ENCODE measurements at places on chromosomes 6 and 20.

GRCh38 chr6:133833949-133834359 is 55.0 kb upstream of the TCF21 start:
- DNase-seq = no peak

DNA sequence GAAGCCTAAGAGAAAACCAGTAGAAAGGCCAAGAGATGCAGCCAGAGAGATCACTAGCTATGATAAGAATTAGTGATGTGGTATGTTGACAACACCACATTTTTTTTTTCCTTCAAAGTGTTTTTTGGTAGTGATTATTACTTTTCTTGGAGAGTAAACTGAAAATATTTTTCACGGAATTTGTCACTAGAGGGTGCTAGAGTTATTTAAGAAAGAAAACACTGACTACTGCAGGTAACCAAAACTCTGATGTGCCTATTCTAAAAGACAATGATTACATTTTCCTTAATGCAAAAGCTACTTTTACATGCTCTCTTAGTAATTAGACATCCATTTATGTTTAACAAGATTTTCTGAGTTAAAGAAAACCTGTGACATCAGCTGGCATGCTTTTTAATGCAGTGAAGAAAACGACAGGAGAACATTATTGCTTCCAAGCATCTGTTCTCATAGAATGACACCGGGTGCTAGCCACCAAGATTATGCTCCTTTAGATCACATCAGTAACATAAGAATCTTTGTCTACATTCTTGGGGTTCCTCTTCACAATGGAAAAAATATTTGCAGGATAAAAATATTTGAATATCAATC is 28.8 kb downstream of the RWDD2A start:
- DNase-seq = peak; percentile 21

- DNase-seq = peak; percentile 84
Observed at GRCh38 chr20:49534255-49534712, 33.7 kb downstream of the PTGIS start.

- peak; percentile 68 for DNase-seq
Observed at GRCh38 chr6:138161338-138162110, at the start of gene ARFGEF3. TSS of gene ARFGEF3 (plus strand) at chr6:138161939. CDS start at chr6:138162087, 148 bp downstream.

- no peak for DNase-seq
Observed at GRCh38 chr6:34096814-34097213, 49.1 kb downstream of the GRM4 start.

DNA sequence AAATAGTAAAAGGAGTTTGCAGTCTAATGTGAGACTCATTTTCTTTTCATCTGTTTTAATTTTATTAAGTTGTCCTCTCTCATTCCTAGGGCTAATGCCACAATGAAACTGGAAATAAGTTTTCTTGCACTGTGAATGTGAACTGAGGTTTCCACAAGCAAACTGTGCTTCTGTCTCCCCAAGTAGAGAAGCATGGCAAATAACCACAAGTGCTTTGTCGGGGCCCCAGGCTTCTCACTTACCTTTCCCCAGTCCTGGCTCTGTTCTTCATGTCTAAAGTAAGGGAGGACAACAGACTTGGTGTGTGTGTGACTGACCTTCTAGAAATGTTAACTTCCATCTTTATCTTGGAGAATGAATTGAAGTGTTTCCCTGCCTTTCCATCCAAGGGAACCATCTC is 80.8 kb downstream of the CBFA2T2 start:
- no peak for DNase-seq

DNA sequence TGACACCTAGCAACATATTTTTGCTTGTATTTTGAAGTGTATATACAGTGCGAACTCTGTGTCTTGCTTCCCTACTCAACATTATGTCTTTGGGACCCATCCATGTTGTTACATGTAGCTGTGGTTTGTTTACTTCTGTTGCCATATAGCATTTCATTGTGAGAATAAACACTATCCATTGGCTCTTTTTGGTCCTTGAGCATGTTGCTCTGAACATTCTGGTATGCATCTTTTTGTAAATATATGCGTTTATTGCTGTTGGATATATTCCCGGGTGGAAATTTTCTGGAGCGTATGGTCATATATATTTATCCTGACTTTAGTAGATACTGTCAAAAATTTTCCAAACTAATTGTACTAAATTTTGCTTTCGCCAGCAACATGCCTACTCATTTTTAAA is 222.5 kb upstream of the SPTLC3 start:
- DNase-seq = no peak

- DNase-seq = no peak
Observed at GRCh38 chr6:31711233-31711632, 3.9 kb upstream of the LY6G6D start.

- DNase-seq = no peak
Observed at GRCh38 chr6:144144996-144145395, 5.3 kb upstream of the STX11 start.

DNA sequence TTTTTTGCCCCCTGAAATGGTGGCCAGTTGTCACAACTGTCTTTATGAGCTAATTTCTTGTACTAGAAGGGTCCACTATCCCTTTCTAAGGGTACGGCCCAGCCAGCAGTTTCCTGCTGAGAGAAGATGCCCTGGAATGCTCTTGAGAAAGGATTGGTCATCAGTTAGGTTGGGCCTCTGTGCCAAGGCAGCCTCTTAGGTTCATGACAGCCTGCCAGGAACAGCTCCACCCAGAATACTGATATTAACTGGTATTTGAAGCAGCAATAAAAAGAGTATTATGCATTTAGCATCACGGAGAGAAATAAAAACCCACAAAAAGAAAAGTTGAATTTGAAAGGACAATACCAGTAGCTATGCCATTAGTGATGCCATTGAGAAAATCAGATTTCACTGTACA is 9.0 kb upstream of the HINT3 start:
- DNase-seq = no peak

DNA sequence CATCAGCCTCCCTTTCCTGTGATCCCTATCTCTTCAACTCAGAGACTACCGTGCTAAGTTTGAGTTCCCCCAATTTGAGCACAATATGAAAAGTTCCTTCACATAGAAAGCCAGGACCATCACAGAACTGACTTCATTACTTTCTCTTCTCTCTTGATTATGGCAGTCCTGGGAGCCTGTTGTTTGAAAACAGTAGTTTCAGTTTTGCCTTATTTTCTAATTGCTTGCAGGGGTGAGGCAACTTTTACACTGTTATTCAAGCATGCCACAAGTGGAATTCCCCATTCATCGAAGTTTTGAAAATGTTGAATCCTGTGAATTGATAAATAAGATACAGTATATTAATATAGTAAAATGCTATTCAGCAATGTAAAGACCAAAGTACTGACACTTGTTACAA is 569.7 kb upstream of the MARCKS start:
- DNase-seq = no peak

GRCh38 chr6:25004357-25004756 is 68.6 kb upstream of the RIPOR2 start:
- DNase-seq = no peak

DNA sequence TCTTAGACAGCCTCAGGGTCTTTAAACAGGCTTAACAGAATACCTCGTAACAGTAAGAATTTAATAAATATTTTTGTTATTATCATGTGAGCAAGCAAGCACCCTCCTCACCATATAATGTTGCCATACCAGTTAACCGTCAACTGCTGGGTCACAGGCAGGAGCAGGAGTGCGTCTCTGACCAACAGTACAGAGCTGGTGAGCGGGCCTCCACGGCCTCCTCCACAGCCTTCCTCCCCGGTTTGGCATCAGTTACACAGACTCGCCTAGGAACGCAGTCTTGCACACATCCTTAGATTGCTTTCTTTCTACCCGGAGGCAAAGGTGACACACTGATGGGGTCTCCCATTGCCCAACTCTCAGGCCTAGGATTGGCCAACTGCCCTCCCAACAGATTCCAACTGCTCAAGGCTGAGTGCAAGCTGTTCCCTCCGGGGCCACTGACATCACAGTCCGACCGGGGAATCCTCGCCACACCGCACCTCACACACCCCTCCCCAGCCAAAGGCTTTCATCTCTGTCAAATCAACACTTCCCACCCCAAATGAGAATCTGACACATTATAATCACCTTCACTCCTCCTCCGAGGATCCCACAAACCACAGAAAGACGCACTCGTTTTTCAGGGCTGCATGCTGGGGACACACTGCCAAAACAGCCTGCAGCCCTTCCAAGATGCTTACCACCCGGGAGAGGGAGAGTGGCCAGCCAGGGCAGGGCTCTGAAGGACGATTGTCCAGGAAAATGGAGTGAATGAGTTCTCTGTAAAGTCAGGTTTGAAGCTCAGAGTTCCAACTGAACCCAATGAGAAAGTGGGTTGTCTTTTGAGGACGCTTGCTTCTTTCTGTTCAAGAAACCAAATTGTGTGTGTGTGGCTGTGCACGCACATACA is 63.2 kb downstream of the PDE10A start:
- DNase-seq = no peak

GRCh38 chr6:89828988-89829471 is 650 bp upstream of the CASP8AP2 start:
- no peak for DNase-seq

- no peak for DNase-seq
Observed at GRCh38 chr6:104885518-104886043, 25.9 kb upstream of the HACE1 start.

- DNase-seq = no peak
Observed at GRCh38 chr6:112021691-112022310, 32.1 kb upstream of the CCN6 start.

GRCh38 chr6:133424359-133424758 is 183.2 kb downstream of the EYA4 start:
- DNase-seq = no peak

DNA sequence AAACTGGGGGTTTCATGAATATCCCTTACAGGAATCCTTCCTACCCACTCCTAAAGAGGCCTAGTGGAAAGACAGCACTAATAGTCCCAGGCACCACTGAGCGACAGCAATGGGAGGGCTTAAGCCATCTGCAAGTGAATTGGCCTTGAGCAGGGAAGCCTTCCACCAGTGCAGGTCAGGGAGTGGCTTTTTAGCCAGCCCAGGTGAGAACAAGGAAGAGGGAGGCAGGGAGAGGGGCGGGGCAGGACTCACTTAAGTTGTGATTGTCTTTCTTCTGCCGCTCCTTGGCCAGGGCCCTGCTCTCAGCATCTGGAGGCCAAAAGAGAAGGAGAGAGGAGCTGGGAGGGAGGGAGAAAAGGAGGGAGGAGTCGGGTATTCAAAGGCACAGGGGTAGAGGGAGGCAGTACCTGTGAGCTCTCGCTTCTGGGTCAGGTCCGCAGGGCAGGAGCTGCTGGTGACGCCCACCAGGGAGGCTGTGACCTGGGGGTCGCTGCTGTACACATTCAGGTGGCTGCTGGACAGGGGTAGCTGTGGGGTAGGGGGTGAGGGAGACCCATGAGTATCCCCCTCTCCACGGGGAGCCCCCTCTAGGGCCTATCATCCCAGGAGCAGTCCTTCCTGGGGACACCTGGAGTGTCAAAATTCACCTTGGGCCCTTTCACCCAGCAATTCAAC is 47.8 kb downstream of the TFEB start:
- DNase-seq = no peak

DNA sequence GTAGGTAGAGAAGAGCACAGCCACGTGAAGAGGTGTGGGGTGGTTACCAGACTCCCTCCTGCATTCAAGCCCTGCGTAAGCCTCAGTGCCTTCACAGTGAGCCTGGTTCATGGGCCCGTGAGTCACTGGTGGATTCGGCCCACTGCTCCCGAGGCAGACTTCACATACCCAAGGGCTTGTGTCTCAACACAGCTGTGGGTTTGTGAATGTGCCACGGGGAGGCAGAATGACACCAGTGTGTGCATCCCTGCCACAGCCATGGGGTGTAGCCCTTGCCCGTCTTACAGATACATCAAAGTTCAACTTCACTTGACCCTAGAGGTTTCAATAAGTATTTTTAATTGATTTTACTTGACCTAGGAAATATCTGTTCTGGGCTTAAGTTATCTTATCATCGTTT is 108.5 kb downstream of the MAP3K4 start:
- DNase-seq = no peak

GRCh38 chr6:102039441-102039840 is 645.9 kb downstream of the GRIK2 start:
- DNase-seq = no peak

- no peak for DNase-seq
Observed at GRCh38 chr6:44538131-44538806, 150.8 kb downstream of the CDC5L start.

GRCh38 chr20:10619427-10619826 is 54.4 kb downstream of the JAG1 start:
- no peak for DNase-seq

GRCh38 chr6:14857001-14857400 is 388.9 kb upstream of the JARID2 start:
- no peak for DNase-seq

- no peak for DNase-seq
Observed at GRCh38 chr6:84605298-84605697, 159.1 kb downstream of the TBX18 start.

DNA sequence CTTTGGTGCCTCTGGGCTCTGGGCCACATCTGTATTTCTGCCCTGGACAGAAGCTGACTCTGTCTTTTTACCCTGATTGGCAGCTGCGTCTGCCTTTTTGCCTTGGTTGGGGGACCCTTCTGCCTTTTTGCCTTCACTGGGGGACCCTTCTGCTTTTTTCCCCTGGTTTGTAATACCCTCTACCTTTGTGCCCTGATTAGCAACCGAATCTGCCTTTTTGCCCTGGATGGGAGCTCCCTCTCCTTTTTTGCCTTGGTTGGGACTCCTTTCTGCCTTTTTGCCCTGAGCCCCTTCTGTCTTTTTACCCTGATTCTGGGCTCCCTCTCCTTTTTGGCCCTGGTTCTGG is 23.4 kb downstream of the RRBP1 start:
- no peak for DNase-seq

DNA sequence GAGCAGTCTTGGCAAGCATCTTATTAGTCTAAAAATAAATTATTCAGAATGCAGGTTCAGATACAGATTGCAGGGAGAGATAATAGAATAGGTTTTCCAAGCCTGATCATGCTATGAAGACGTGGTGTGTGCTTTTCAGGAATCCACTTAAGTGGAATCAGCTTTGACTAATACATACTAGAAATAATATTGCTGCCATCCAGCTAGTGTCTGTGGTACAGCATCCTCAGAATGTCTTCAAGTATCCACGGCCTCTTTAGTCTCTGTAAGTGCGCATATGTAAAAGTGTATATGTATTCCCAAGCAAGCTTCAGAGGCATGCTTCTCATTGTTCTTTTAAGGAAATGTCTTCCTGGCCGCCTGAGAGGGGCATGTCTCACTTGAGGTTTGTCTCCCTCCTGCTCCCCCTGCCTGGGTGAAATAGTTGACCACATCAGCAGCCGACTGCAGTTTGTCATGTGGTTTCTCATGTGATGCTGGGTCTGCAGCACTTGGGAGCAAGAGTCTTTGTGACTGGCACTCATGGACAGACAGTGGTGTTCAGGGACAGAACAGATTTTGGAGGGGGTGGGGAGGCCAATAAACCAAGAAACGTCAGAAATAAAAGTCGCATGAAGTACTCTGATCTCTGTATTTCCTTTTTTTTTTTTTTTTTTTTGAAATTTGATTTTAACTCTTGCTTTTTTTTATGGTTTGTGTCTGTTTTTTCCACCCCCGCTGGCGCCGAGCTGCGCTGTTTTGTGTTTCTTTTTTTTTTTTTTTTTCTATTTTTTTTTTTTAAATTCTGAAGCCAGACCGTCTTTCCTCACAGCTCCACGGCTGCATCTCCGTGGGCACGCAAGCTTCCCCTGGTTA is 150.8 kb downstream of the PRL start:
- no peak for DNase-seq

- DNase-seq = no peak
Observed at GRCh38 chr6:1254326-1254725, 57.6 kb upstream of the FOXQ1 start.
